Osteocyte (in vitro differentiated cells): ENCODE measurements at places on chromosomes 7 and 10.

- no peak for DNase-seq
Measured at GRCh38 chr10:12561720-12562119, 212.4 kb downstream of the CAMK1D start.

DNA sequence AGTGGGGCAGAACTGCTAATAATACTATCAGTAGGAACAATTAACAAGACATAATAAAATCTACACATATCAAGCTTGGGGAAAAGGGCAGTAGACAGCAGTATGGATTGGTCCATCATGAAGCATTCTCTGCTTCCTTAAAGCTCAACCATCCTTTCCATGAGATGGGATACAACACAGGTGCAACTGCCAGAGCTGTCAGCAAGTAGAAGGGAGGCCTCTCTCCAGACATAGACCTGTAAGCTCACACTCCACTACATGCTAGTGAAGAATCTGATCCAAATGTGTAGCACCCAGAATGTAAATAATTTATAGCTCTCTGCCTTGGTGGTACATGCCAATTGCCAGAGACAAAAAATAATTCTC, 41.5 kb upstream of the ANAPC16 start:
- no peak for DNase-seq

- DNase-seq: no peak
Measured at GRCh38 chr7:107768263-107768662, 24.3 kb downstream of the CBLL1 start.

- no peak for DNase-seq
Measured at GRCh38 chr10:36115364-36115763, 473.3 kb upstream of the FZD8 start.

DNA sequence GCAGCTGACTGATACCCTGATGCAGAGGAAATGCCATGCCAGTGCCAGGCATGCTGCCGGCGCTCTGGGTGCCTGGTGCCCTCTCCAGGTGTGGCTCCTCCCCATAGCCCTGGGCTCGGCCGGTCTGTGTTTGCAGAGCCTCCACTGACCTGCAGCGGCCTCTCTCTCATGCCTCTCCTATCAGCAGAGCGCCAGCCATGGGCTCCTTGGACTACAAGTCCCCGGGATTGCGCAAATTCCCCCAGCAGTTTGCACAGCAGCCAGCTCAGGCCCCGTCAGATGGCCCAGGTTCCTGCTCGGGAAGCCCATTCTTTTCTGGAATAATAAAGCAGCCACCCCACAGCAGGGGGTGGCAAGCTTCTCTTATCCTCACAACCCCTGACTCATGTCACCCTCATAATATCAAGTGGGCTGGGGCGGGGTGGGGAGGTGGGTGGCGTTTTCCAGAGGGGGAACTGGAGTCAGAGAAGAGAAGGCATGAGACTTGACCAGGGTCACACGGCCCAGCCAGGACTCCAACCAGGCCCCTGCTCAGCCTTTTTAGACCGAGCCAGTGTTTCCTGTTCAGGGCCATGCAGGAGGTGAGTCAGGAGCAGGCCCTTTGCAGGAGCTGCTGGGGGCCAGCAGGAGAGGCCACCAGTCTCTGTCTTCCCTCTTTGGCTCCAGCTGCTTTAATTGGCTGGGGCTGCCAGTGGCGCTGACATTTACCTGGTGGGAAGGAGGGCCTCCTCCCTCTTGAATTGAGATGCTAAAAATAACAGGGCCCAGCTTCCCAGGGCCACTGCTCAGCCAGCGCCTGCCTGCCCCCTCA, 58.6 kb downstream of the ZMIZ1 start:
- no peak for DNase-seq

DNA sequence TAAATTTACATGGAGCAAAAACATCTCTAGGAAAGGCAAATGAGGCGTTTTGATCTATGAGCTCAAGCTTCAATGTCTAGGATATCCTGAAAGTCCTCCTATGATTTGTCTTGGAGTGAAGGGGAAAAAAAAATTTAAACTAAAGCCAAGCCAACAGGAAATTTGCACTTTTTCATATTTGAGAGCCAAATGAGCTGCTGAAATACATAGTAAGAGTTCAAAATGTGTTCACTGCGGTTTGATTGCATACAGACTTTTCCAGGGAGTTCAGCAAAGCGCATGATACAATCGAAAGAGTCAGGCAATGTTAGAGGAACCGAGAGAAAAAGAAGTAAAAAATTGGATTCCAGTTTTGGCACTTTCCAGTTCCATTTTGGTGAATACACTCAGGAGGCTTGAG, 633.4 kb upstream of the MGMT start:
- DNase-seq: no peak

GRCh38 chr7:53470336-53470970, 435.0 kb downstream of the POM121L12 start:
- no peak for DNase-seq

GRCh38 chr7:55063633-55064032, 44.8 kb downstream of the EGFR start:
- no peak for DNase-seq

- no peak for DNase-seq
Measured at GRCh38 chr10:91798649-91799611, 704 bp downstream of the TNKS2 start.

DNA sequence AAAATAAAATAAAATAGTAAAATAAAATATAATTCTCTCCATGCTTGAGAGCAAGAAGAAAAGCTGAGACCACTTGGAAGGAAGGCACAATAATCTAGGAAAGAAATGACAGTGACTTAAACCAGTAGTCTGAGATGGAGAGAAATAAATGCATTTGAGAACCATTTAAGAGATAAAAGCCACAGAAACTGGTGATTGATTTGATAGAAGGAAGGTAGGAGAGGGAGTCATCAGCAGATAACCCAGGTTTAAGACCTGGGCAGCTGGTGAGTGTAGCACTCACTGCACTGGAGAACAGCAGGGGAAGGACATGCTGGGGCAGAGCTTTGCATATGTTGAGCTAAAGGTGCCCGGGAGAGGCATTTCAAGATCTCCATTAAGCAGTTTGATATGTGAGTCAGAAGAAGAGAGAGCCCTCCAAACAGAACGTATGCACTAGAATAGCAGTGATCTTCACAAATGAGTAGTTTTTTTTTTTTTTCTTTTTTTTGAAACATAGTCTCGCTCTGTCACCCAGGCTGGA, 268.0 kb downstream of the DYNC1I1 start:
- DNase-seq: no peak

- no peak for DNase-seq
Measured at GRCh38 chr10:35416619-35417312, 80.5 kb downstream of the CCNY start.

DNA sequence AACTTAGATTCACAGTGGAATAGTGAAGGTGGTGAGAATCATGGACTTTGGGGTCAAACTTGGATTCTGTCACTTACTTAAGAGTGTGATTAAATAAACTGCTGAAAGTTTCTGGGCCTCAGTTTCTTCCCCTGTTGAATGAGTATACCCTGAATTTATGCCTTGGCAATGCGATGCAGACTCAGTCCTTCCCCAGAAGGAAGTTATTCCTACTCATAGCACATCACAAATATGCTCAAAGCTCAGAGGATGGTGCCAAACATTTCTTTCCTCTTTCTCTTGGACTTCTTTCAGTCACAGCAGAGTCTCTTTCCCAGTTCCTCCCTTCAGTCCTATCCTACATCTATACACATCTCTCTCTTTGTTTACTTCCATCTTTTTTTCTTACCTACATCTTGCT, 45.1 kb downstream of the ASB4 start:
- no peak for DNase-seq
